ENCODE measurements at places on chromosomes 13 and 19.
A peak's percentile ranks its signal among the peaks of the same experiment; 100 is the strongest.

DNA sequence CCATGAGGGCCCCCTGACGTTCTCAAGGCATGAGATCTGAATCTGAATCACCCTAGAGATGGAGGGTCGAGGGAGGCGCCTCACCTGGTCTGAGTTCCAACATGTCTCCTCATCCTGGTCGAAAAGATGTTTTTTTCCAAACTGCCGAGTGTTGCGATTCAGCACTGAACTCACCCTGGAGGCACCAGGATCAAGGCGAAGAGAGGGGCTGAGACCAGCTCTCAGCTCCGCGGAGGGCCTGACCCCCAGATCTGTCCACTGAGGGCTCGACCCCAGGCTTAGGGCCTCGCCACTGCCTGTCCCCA is 555 bp downstream of the NR2C2AP start:
- no peak for DNase-seq

- no peak for DNase-seq
Measured at GRCh38 chr13:35723821-35724220, 247.3 kb upstream of the MAB21L1 start.

DNA sequence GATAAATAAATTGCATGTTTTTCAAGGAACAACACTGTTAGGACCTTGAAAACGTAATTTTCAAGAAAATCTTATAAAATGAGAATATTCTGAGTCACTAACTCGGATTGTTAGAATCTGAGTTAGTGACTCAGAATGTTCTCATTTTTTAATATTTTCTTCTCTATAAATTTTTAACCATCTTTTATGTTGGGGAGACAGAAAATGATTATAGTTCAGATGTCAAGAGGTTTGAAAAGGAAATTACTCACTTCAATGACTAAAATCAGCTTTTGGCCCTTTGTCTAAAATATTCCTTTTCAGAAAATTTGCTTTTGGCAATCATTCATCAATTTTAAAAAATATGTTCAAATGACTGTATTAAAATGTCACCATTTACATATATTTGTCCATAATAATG is 264.2 kb upstream of the EDNRB start:
- DNase-seq = no peak

- DNase-seq = no peak
Measured at GRCh38 chr13:72317346-72318109, 409.9 kb downstream of the MZT1 start.

GRCh38 chr19:56309511-56310185 is 5.0 kb downstream of the ZSCAN5A start:
- DNase-seq = peak; percentile 60

- DNase-seq = no peak
Measured at GRCh38 chr13:22127277-22128164, 456.6 kb downstream of the FGF9 start.

DNA sequence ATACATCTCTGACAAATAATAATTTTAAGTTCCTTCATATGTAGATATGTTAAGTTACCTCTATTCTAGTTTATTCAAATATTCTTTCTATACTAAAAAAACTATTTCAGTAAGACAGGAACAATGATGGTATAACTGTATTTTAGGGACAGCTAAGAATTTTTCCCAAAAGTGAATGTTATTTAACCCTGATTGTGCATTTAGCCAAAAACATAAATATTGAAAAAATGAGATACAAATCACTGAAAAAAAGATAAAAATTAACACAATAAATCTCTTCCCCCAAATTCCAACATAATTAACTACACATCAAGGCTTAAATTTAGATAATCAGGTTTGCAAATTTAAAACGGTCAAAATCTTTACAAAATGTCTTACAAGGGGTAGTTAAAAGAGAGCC is 58.1 kb downstream of the KCNRG start:
- no peak for DNase-seq

GRCh38 chr13:99507986-99508385 is 6.7 kb downstream of the TM9SF2 start:
- peak; percentile 39 for DNase-seq

All from B cell (primary cell).